NCI-H1930 (cell line): ENCODE measurements at places on chromosomes 2 and 18.

- DNase-seq = no peak
These were observed 40.7 kb upstream of the KLF11 start for GRCh38 chr2:10002681-10003080.

- no peak for DNase-seq
These were observed 31.3 kb upstream of the CREG2 start for GRCh38 chr2:101418460-101419095.

- no peak for DNase-seq
These were observed 245.8 kb downstream of the KCNE4 start for GRCh38 chr2:223297788-223298187.

- DNase-seq = no peak
These were observed 15.6 kb downstream of the ILKAP start for GRCh38 chr2:238187618-238188548.

GRCh38 chr18:78875778-78876650 is 103.6 kb upstream of the SALL3 start:
- no peak for DNase-seq

DNA sequence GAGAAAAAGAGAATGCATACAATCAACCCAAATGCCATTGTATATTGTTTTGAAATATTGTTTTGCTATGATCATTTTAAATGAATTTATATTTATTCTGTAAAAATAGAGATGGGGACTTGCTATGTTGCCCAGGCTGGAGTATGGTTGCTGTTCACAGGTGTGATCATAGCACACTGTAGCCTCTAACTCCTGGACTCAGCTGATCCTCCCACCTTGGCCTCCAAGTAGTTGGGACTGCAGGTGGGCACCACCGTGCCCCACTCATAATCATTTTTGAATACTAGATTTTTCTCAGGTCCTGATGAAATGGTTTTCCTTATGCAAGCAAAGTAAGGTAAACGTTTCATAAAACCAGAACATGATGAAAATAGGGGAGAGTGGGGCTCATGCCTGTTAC is 46.3 kb downstream of the TMEM17 start:
- no peak for DNase-seq

DNA sequence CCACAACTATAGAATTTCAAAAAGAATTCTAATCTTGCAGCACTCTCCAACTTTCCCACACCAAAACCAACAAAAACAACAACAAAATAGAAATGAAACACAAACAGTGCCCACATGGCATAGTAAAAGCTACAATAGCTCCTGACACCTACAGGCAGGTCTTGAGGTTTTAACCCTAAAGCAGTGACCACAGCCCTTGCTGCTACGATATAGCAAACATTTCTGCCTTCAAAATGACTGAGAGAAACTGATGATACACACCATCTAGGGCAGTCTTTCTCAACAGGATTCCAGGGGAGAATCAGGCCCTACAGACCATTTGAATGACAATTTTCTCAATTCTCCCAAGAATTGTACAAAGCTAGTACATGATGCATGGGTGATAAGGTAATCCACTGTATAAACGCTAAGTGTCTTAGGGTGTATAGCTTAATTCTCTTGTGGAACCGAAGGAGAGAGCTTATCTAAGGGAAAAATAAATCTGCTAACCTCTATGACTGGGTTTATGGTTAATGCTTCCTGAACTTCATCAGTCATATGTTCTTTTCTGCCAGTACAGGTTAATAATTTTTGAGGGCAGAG is 46.5 kb downstream of the TRAK2 start:
- no peak for DNase-seq

DNA sequence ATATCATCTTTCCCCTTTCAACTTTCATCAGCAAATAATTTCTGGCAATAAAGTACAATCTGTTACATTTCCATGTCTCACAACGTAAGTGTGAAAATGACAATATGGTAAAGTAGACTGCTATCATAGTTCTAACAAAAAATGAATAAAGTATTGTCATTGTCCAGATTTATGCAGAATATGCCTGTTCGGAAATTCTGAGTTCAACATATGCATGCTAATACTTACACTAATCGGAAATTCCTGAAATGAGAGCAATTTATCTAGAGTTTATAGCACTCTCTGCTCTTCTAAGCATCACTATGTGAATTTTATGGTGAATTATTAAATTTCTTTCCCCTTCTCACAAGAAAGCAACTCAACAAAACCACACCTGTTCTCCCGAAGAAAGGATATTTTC is 8.1 kb downstream of the CWC22 start:
- no peak for DNase-seq

DNA sequence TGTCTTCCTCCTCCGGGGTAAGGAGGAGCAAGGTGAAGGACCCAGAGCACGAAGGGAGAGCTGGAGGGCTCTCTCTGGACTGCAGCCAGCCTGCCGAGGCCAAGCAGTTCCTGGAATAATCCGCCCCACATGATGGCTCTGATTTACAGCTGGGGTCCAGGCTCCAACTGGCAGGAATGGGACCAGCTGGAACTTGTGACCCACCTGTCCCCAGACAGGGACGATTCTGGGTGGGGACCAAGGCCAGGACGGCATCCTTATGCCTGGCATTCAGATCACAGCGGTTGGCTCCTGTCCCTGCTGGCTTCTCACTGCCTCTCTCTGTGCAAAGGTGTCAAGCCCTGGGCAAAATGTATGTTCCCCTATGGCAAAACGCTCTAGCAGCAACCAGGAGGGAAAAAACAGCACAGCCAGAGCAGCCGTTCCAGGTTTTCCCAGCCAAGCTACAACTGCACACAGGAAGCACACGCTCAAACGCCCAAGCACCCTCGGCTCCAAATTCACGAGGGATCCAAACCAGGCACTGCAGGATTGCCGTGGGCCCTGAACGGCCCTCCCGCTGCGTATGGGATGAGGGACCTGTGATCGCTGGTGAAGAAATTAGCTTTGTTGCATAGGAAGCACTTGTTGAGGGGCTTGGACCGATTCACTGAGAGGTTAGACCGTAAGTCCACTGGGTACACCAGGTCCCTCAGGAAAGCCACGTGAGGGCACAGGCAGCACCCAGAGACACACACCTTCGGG is 35.8 kb downstream of the FAM178B start:
- no peak for DNase-seq

GRCh38 chr2:143162123-143162837 is 33.1 kb downstream of the ARHGAP15 start:
- no peak for DNase-seq

DNA sequence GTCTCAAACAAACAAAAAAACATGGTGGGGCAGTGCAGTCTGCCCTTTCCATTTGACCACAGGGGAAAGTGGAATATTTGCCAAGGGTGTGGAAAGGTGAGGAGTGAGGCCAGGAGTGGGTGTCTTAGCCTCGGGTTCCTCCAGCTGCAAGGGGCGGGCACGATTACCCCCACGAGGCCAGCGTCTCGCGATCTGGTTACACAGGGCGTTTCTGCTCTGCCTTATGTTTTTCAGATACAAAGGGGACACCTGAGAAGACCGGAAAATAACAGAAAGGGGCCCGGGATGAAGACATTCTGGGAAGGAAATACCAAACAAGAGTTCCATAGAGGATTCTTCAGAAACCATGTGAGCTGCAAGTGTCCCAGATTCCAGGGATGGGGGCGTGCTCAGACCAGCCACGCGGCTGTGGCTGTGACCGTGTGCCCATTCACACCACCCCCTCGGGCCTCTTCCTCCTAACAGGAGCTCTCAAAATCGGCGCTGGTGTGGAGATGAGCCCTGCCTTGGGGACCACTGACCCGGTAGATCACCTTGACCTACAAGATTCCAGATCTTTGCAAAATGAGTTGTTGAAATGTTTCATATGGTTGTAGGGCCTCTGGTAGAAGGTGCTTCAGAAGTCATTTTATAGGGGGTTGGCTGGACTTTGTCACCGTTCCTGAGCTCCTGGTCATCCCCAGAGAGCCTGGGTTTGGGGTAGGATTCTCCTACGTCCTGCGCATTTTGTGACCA is 34.2 kb downstream of the FAM178B start:
- DNase-seq = no peak

DNA sequence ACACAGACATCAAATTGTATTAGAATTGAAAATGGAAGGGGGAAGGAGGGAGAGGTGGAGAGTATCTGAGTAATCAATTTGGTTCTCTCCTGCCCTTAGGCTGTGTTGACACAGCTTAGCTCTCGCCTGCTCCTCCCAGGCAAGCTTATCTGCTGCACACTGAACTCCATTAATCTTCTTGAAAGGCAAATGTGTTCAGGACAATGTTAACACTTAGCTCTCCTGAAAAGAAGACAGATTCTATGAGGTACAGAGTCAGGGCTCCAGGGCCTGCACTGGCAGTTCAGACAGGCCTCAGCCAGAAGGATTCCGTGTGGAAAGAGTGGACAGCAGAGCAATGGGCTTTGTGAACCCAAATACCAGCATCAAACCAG is 430.0 kb upstream of the TNP1 start:
- peak; percentile 80 for DNase-seq

DNA sequence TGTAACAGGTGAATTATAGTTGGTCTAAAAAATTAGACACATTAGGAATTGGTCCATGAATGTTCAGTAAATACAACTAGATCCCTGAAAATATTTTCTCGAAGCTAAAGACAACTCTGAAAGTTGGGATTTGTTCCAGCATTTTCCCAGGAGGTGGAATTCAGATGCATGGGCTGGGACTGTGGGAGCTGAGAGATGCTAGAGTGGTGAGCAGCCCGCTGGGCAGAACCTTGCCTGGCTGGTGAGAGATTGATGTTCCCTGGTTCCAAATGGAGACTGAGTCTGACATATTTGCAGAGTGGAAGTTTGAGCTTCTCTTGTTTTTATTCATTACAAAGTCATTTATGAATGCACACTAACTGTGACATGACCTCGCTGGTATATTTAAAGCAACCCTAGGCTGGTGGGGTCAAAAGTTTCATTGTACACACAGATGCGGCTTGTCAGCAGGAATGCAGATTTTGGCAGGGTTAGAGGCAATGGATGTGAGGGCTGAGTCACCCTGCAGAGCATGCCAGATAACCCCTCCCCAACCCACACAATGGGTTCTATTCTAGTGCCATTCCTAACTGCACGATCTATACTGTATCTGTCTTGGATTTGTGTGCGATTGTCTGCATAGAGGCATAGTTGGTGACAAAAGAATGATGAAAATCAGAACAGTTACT is 23.5 kb upstream of the TMEM178A start:
- no peak for DNase-seq

GRCh38 chr2:233125455-233126065 is 65.4 kb downstream of the INPP5D start:
- DNase-seq = no peak

DNA sequence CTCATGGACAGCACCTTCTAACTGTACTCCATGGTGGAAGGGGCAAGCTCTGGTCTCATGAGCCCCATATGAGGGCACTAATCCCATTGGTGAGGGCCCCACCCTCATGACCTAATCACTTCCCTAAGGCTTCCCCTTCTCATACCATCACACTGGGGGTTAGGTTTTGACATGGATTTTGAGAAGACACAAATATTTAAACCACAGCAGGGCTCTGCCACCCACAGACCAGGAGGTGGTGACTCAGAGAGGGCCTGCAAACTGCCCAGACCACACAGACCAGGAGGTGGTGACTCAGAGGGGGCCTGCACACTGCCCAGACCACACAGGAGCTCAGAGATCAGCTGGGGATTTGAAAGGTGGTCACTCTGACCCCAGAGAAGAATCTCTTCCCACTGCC is 222.0 kb downstream of the KLHL29 start:
- no peak for DNase-seq

- peak; percentile 17 for DNase-seq
These were observed 297.5 kb downstream of the PIEZO2 start for GRCh38 chr18:10851824-10852319.

- no peak for DNase-seq
These were observed 217.6 kb upstream of the SIX3 start for GRCh38 chr2:44723921-44724320.

DNA sequence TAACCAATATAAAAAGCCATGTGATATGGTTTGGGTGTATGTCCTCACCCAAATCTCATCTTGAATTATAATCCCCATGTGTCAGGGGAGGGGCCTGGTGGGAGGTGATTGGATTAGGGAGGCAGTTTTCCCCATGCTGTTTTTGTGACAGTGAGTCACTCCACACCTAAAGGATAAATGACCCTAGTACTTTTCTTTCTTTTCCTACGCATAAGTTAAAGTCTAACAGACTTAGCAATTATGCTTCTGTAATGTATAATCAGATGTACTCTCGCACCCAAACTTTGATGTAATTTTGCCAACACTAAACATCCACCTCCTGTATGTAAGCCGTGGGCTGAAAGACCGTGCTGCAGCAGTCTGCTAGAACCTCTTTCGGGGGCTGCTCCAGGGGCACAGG is 97.2 kb upstream of the DSEL start:
- DNase-seq = no peak

- peak; percentile 22 for DNase-seq
These were observed 344.2 kb downstream of the LPIN1 start for GRCh38 chr2:12090590-12090989.

DNA sequence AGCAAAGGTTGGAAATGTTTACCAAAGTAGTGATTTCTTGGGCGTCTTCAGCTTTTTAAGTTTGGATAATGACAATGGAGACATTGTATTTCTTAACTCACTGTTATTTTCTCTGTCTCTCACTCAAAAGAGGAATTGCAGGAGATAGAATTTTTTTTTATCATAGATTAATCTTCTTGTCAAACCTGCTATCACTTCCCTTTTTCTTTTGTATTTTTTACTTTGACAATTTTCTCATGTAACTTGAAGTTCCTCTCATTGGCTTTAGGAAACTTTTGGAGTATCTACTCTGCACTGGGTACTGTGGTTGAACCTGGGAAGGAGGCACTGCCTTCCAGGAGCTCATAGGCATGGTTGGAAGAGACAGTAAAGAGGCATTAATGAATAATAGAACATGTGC is 489.1 kb downstream of the CNTNAP5 start:
- no peak for DNase-seq

GRCh38 chr18:39602131-39602530 is 2036.5 kb upstream of the CELF4 start:
- DNase-seq = no peak

DNA sequence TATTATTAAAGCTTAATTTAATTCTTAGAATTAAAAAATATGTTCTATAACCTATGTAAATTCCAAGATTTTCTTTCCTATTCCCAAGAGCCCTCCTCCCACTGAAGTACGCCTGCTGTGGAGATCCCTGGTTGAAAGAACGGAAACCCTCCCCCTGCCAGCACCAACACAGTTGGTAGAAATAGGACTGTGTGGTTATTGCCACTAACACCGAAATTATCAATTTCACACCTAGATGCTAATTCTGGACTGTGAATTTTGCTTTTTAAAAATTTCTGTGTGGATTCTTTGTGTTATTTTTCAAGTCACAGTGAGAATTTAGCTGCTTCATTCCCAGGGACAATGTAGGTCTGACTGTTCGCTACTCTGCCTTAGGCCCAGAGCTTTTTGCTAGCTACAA is 305.8 kb upstream of the HNMT start:
- DNase-seq = no peak

- DNase-seq = no peak
These were observed 484.1 kb upstream of the VRK2 start for GRCh38 chr2:57562495-57562894.

DNA sequence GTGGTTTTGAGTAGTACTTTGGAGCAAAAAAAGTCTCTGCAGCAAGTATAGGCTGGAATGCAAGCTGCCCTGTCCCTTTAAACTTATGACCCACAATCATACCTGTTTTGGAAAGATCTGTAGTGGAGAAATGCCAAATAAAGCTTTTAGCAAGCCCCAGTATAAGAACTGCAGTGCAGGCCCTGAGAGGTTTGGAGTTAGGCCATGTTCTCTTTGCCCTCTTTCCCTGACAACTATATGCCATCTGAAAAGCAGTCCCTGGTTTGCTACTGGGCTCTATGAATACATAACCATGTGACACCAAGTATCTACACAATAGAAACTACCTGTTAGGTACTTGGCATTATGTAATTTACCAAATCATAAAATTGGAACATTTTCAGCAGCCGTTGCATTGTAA is 267.4 kb upstream of the HNMT start:
- DNase-seq = no peak
